ENCODE measurements at places on chromosomes 6 and 20.

DNA sequence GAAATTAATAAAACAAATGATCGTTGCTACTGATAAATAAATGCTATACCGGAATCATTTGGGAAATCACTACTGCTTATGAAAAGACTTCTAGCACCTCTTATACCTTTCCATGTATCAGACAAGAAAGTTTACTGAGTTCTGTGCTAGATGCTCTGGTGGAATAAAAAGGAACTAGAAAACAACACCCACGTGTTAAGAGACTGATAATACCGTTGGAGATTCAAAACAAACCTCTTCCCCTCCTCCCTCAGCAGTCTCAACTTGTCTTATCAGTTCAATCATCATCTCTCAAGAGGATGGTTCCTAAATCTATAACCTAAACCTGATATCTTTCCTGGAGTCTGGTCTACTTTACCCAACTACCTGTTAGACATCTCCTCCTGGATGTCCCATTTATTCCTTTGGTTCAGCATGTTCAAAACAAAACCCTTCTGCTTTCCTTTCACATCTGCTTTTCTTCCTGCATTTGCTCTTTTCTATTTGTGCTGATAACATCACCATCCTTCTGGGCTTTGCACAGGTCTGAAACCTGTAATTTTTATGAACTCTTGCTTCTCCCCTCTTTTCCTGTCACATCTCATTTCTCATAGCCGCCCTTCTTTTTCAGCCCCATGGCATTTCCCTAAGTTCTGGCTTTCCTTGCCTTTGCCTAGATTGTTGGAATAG is 122.2 kb downstream of the COL19A1 start:
- no peak for DNase-seq

GRCh38 chr6:142331601-142332000 is 29.8 kb downstream of the ADGRG6 start:
- no peak for DNase-seq

DNA sequence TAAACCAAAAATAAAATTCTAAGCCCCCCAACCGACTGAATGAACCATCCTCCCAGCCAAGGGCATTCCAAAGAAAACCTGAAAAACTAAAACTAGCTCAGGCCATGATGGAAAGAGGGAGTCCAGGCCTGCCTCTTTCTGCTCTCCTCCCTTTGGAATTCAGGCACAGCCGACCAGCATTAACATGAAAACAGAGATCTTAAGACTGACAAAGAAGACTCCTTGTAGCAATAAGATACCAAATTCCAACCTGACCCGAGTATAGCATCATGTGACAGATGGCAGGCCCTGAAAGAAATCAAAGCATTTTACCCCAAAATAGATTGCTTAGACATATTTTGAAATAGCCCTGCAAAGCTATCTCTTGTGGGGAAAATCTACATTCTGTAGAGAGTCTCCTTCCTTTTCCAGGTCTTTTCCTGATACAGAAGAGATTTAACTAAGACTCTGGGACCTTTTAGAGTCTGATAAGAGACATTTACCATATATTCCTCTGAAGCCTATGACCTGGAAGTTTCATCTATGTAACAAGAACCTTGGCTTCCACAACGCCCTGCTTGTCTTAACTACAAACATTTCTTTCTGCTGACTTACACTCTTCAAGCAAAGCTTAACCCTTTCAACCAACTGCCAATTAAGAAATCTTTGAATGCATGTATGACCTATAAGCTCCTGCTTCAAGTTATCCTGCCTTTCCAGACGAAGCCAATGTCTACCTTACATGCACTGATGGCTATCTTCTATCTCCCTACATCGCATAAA is 22.2 kb upstream of the TXLNB start:
- DNase-seq, result no peak

DNA sequence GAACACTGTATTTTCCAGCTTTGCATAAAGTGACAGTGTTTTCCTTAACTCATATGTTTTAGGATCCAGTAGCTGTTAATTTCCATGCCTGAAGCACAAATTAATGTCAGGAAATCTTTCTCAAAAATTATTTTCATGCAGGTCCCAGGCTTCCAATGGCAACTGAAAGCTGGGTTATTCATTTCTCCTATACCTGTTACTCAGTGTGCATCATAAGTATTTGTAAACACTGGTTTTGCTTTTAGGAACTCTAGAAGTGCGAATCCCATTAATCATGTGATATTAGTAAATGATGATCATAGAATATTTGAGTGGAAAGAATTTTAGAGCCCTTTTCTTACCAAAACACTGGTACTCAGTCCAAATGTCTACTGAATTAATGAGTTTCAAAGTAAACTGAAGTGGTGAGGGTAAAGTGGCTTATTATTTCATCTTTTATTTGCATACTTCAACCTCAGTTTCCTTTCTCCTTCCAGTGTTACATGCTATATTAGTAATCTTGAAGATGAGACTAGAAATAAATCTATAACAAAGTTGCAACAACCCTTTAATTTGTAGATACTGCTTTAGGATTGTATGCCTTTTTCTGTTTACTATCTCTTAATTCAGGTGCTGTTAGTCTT is 124.0 kb downstream of the ZFAND3 start:
- DNase-seq, result no peak

- peak; percentile 14 for DNase-seq
These were observed 38.0 kb downstream of the ELOVL2 start for GRCh38 chr6:11006061-11006460.

DNA sequence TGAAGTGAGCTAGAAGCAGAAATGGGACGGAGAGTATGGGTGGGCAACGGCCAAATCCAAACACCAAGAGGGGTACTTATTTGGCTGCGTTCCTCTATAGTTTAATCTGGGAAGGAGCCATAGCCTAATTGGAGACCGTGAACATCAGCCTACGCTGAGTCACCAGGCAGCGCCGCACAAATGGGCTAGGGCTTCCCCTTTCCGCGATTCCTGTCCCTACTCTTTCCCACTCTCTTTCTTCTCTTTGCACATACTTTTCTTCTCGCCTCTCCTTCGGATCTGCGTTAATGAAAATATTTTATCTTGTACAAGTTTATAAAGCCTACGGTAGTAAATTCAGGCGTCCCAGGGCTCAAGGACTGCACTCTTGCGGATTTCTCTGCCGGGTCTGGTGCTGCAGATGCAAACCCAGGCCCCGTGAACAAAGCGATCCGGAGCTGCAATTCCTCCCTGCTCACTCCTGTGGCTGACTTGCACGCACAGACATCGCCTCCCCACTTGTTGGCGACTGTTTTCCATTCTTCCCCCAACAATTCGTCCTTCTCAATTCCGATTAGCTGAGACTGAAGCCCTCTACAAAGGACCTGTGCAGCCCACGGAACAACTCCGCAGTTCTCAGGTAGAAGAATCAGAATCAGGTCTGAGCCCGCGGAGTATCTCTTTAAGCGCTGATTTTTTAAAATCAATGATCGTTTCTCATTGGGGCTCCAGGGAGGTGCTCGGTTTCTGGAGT is 4.2 kb upstream of the TBX18 start:
- peak; percentile 82 for DNase-seq

DNA sequence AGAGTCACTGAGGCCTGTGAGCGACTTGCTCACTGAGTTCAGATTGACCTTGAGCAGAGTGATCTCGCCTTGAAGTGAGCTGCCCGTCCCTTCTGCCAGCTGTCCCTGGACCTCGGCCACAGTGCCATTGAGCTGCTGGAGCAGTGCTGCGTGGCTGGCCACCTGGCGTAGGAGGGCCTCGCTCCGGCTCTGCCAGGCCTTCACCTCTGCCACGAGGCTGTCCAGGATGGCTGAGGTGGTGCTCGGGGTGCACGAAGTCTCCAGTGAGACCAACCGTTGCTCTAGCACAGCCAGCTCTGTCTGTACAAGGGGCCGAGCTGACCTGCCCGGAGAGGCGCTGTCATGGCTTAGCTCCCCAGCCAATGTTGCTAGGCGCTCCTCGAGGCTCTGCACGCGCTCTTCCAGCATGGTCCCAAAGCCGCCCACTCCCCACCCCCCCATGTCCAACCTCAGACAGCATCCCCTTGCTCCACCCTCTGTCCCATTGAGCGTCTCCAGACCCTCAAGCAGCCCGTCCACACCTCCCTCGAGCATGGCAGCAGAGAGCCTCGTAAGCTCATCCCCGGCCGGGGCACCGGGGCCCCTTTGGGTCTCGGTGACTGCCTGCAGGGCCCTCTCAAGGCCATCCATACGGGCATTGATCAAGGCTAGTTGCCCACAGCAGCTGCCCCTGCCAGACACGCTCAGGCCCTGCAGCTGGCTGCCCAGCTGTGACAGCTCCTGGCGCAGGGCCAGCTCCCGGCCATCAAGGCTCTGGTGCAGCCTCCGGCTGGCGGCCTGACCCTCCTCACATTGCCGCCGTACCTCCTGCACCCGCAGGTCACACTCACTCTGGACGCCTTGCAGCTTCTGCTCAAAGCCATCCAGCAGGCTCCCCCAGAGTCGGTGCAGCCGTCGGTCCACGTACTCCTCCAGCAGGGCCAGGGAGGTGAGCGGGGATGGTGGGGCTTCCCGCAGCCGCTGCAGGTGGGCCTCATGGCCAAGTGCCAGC is 4.6 kb downstream of the EMILIN3 start:
- DNase-seq, result peak; percentile 21

DNA sequence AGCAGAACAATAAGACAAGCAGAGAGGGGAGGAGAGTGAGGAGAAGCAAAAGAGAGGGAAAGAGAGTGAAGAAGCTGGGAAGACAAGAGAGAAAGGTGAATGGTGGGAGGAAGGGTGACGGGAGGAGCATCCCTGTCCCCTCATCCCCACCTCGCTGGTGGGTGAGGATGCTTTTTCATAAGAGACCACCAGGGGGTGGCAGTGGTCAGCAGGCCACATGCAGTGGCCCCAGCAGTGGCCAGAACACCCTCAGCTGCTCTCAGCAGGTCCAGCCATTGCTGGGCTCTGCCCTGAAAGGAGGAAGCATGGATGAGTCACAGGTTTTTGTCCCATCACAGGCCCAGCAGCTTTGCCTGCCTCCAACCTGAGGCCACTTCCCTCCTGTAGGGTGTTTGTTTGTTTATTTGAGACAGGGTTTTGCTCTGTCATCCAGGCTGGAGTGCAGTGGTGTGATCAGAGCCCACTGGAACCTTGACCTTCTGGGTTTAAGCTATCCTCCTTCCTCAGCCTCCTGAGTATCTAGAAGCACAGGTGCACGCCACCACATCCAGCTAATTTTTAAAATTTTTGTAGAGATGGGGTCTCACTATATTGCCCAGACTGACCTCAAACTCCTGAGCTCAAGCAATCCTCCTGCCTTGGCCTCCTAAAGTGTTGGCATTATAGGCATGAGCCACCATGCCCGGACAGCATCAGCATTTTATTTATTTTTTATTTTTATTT is 24.0 kb downstream of the FGD2 start:
- DNase-seq, result peak; percentile 76

DNA sequence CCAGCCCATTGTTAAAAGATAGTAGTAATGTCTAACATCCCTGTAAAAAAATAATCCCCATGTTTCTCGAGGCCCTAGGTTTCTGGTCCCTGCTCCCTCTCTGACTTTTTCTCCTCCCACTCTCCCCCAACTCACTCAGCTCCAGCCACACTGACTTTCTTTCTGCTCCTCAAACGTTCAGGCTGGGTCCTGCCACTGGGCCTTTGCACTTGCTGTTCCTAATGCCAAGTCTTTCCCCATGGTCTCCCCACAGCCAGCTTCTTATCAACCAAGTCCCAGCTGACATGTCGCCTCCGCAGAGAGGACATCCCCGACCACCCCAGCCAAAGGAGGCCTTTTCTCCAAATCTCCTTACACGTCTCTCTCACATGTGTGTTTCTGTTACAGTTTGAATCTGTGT is 21.8 kb upstream of the PTGIS start:
- no peak for DNase-seq

DNA sequence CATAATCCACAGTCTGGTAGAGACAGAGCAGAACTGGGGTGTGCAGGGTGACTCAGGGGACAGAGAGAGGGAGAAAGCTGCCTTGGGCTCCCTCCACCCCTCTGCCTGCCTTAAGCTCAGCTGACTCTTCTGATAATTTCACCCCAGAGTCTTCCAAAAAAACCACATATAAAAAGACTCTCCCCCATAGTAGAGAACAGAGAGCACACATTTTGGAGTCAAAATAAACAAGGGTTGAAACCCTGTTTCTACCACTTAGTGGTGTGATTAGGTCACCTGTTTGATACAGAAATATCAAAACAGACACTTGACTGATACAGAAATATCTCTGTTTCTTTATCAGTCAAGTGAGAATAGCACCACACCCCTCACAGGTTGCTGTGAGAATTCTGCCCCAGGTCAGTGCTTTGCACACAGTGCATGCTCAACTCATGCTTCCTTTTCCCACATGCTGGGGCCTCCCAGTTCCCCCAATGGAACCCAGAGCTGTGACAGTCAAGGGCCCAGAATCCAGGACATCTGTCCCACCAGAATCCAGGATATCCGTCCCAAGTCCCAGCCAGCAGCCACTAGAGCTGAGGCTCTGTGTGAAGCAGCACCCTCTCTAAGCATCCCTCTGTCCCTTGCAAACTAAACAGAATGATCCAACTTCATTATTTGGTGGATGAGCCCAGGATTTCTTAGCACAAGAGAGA is 1.2 kb downstream of the TREML2 start:
- DNase-seq, result no peak

DNA sequence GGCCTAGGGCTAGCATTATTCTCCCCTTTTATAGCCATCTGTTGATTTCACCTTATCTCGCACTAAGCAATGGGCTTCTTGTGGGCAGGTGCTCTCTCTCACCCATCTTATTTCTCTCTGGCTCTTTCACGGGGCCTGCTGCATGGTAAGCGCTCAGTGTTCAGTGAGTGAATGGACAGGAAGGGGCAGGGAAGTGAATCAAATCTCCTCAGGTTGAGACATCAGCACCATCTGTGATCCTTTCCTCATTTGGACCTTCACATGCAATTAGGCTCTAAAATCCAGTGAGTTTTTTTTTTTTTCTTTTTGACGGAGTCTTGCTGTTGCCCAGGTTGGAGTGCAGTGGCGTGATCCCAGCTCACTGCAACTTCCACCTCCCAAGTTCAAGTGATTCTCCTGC is 76.5 kb upstream of the EZR start:
- no peak for DNase-seq

GRCh38 chr6:44078827-44079671 is 48.2 kb downstream of the MRPL14 start:
- peak; percentile 96 for DNase-seq

- DNase-seq, result no peak
These were observed 690 bp downstream of the IFNGR1 start for GRCh38 chr6:137218473-137218916.

DNA sequence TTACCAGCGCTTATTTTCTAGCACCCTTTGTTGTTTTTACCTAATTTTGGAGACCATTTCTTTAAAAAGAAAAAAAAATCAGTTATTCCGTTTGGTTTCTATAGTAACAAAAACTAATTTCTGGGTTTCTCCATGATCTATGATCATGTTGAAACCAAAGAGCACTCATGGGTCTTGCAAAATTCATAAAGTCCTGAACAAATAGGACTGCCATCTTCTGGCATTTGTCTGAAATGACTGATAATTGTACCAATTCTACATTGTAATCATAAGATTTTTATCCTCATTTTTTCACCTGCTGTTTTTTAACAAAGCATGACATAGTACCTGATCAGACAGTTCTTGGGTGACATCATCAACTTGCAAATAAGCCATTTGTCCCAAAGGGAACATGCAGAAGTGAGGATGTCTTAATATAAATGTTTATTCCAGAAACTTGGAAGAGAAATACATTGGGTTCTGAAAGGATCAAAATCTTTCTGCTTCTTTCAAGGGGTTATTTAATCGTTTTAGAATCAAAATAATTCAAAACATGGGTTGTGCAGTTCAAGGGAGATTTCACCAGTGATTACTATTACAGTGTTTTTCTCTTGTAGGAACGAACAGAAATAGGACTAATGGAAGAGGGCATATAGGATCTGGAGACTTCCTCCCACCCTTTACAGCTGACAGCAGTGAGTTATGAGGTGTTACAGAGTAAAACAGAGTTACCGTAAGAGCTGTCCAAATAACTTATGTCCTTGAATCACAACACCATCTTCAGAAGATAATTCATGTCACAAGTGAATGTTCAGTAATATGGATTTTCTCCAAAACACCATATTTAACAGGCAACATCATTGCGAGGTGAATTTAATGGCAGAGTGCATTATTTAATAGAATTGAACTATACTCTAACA is 87.1 kb upstream of the GJE1 start:
- DNase-seq, result no peak

All from eye (tissue), 1 donor.